ENCODE measurements at places on chromosomes 5 and 9.

GRCh38 chr5:171336521-171337209 lies 27.6 kb downstream of the TLX3 start:
- H3K4me3 ChIP-seq = no peak overlapping the region
- peaks cover 9% of the 10 kb centered on the region for H3K4me1 ChIP-seq
- no peak overlapping the region for H3K27ac ChIP-seq

DNA sequence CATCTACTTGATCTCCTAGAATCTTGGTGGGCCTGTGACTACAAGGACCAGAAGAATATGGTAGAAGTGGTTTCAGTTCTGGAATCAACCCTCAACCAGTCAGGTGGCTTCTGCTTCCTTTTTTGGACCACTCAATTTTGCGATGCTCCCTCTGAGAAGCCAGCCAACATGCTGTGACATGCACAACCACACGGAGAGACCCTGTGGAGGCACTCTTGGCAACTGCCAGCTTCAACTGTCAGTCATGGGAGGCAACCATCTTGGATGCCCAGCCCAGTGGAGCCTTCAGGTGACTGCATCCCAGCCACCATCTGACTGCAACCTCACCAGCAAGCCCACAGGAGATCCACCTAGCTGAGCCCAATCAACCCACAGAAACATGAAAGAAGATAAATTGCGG lies 137.3 kb downstream of the FAM114A2 start:
- no peak overlapping the region for H3K4me3 ChIP-seq
- H3K27me3 ChIP-seq = no peaks in the 10 kb centered on the region
- no peaks in the 10 kb centered on the region for H3K4me1 ChIP-seq
- no peak for DNase-seq
- no peaks in the 10 kb centered on the region for H3K36me3 ChIP-seq
- no peak overlapping the region for H3K27ac ChIP-seq

GRCh38 chr5:103464835-103465484 lies 97.6 kb downstream of the NUDT12 start:
- H3K27ac ChIP-seq = no peak overlapping the region
- H3K27me3 ChIP-seq = no peaks in the 10 kb centered on the region
- H3K4me3 ChIP-seq = no peak overlapping the region
- no peaks in the 10 kb centered on the region for H3K36me3 ChIP-seq

DNA sequence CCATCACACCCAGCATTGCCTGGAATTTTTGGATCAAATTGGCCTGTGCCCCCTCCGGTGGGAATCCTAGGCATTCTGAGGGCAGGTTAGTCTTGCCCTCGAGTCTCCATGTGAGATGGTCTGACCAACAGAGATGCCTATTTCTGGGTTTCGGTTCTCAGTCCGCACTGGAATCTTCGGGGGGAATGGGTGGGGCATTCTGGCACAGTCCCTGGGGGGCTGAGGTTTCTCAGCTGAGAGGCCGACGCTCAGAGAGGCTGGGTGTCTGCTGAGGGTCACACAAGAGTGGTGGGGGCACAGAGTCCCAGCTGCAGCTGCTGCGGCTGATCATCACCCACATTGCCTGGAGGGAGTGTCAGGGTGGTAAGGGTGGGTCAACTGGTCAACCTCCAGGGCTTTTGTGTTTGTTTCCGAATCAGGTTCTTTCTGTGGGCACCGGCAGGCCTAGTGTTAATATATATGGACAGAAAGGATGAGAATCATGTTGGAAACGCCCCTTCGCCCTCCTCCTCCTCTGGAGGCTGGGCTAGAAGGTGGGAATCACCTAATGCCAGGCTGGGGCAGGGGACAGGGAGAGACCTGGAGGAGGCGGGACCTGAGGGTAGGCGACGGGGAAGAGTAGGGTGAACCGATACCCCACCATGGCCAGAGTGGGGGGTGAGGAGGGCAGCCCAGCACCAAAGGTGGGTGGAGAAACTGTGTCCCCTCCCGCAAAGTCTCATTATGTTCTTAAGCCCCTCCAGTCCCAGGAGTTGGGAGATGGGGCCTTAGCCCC lies 149.5 kb upstream of the PHYKPL start:
- no peaks in the 10 kb centered on the region for H3K36me3 ChIP-seq
- no peaks in the 10 kb centered on the region for H3K27me3 ChIP-seq
- H3K4me1 ChIP-seq = no peaks in the 10 kb centered on the region
- no peak for DNase-seq
- no peak overlapping the region for H3K27ac ChIP-seq

DNA sequence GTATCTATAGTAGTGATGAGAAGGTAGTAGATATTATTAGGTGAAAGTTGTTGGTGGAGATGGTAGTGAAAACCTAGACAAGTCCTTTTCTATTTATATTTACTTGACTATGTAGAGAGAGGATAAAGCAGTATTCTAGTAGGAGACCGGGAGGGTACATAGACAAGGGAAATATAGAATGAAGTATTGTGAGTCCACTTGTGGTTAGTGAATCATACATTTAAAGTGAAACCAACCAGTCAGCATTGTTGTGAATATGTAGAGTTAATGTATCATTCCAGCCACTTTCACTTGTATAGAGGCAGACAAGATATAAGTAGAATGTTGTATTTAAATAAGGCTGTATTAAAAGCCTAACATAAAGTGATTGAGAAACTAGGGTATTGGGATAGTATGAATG lies 1711.3 kb upstream of the ACO1 start:
- no peaks in the 10 kb centered on the region for H3K27me3 ChIP-seq
- H3K4me1 ChIP-seq = no peaks in the 10 kb centered on the region
- H3K36me3 ChIP-seq = no peaks in the 10 kb centered on the region
- DNase-seq = no peak
- no peak overlapping the region for H3K4me3 ChIP-seq

DNA sequence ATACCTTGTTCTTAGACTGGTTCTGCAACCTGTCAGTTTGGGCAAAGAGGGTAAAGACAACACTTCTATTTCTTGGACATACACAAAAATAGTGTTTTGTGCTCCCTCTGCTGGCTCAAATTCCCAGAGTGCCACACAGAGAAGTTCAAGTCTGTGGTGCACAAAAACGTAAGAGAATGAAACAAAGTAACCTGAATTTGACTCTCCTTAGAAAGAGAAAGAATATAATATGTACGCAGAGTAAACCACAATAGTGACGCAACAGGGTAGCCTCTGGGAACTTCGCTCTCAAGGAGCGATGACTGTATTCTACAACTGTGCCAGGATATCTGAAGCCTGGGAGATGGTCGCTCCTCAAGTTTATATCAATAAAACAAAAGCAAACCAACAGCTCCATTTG lies 18.5 kb downstream of the DDX31 start:
- H3K4me1 ChIP-seq = no peaks in the 10 kb centered on the region
- H3K36me3 ChIP-seq = peaks cover 50% of the 10 kb centered on the region
- no peak overlapping the region for H3K27ac ChIP-seq
- H3K27me3 ChIP-seq = no peaks in the 10 kb centered on the region
- no peak for DNase-seq

- peak; percentile 45 for DNase-seq
- peaks cover 15% of the 10 kb centered on the region for H3K36me3 ChIP-seq
- peak overlapping the region; percentile 98 for H3K27ac ChIP-seq
- no peaks in the 10 kb centered on the region for H3K27me3 ChIP-seq
- H3K4me1 ChIP-seq = peaks cover 28% of the 10 kb centered on the region
- peak overlapping the region; percentile 82 for H3K4me3 ChIP-seq
Measured at GRCh38 chr9:33289496-33289895, 820 bp upstream of the NFX1 start.

GRCh38 chr9:134125413-134126095 lies 10.3 kb upstream of the WDR5 start:
- DNase-seq = no peak
- no peaks in the 10 kb centered on the region for H3K27me3 ChIP-seq
- H3K27ac ChIP-seq = no peak overlapping the region
- H3K4me1 ChIP-seq = no peaks in the 10 kb centered on the region
- no peak overlapping the region for H3K4me3 ChIP-seq

DNA sequence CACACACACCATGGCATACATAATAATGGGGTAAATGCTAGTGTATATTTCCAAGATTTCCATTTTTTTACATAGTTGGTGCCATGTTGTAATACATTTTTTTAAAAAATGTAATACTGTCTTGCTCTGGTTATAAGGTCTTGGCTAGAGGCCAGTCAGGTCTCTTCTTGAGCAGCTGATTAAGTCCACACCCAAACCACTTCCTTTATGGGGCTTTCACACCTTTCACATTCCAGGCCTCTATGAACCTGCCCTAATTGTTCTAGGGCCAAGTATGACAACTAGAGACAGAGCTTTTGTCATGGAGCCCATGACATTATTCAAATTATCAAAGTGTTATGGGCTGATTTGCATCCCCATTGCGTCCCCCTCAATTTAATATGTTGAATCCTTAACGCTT lies 495.6 kb upstream of the CTNND2 start:
- no peaks in the 10 kb centered on the region for H3K36me3 ChIP-seq
- no peaks in the 10 kb centered on the region for H3K4me1 ChIP-seq
- no peak for DNase-seq
- no peaks in the 10 kb centered on the region for H3K27me3 ChIP-seq

DNA sequence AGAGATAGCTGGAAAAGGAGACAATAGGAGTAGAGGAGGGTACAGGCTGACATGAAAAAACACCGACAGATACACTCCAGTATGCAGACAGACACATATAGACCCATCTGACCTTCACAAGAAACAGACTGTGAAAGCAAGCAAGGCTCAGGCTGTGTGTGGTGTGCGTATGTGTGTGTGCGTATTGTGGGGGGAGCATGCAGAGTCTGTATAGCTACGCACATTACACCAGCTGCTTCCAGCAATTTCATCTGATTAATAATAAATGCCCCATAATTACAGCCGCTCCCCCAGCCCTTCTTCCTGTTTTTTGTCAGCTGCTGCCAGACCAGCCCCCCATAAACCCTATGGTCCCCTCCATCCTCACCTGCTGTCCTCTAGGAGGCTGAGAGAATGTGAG lies 6.7 kb downstream of the CNTFR start:
- H3K4me3 ChIP-seq = no peak overlapping the region
- peaks cover 15% of the 10 kb centered on the region for H3K27me3 ChIP-seq
- H3K27ac ChIP-seq = no peak overlapping the region
- H3K36me3 ChIP-seq = no peaks in the 10 kb centered on the region

- no peak for DNase-seq
- no peaks in the 10 kb centered on the region for H3K27me3 ChIP-seq
- no peak overlapping the region for H3K4me3 ChIP-seq
- no peaks in the 10 kb centered on the region for H3K36me3 ChIP-seq
- H3K4me1 ChIP-seq = no peaks in the 10 kb centered on the region
Measured at GRCh38 chr5:59317774-59318205, 575.7 kb downstream of the PDE4D start.

GRCh38 chr5:152135827-152136226 lies 211.2 kb upstream of the GLRA1 start:
- H3K4me1 ChIP-seq = no peaks in the 10 kb centered on the region
- no peaks in the 10 kb centered on the region for H3K27me3 ChIP-seq
- DNase-seq = no peak
- no peak overlapping the region for H3K4me3 ChIP-seq

DNA sequence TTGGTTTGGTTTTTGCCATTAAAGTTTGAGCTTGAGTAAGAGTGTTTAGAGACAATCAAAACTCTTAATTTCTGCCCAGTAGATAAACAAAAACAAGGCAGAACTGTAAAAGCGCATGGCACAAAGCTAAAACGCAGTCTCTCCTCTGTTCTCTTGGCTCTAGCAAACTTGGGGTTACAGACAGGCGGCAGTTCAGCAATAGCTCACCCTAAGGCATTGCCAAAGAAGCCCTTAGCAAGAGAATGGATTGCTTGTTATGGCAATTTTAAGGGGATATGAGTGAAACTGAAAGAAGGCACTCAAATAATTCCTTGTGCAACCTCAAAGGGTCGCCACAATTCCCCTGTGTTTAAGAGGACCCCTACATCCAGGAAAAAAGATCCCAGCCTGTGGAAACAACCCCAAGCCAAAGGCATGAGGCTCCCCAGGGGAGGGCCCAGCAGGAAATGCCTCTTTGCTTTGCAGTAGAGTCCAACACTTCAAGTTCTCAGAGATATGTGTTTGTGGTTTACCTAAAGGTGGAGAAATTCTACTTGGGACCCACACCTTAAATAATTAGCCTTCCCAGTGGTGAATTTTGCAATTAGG lies 317.0 kb upstream of the MPDZ start:
- H3K36me3 ChIP-seq = no peaks in the 10 kb centered on the region
- no peak for DNase-seq
- H3K27me3 ChIP-seq = no peaks in the 10 kb centered on the region
- no peak overlapping the region for H3K27ac ChIP-seq
